ENCODE measurements at places on chromosomes 12 and 14.

GRCh38 chr14:105198588-105198987 is 17.5 kb upstream of the NUDT14 start:
- DNase-seq, result no peak

- DNase-seq, result no peak
Measured at GRCh38 chr12:71162832-71163763, 5.3 kb upstream of the TSPAN8 start.

GRCh38 chr12:115983226-115983798 is 294.2 kb downstream of the MED13L start:
- no peak for DNase-seq

GRCh38 chr12:6311822-6312528 is 1.5 kb downstream of the PLEKHG6 start:
- DNase-seq, result no peak

- no peak for DNase-seq
Measured at GRCh38 chr12:54395545-54395944, 11.0 kb upstream of the ZNF385A start.
